ENCODE measurements at places on chromosomes 16 and 17.

GRCh38 chr17:75242461-75243042 lies 18.9 kb downstream of the GGA3 start:
- DNase-seq = no peak

GRCh38 chr16:72884037-72884436 lies 163.9 kb downstream of the ZFHX3 start:
- no peak for DNase-seq

- peak; percentile 41 for DNase-seq
Observed at GRCh38 chr17:1398931-1399678, 917 bp downstream of the YWHAE start.

DNA sequence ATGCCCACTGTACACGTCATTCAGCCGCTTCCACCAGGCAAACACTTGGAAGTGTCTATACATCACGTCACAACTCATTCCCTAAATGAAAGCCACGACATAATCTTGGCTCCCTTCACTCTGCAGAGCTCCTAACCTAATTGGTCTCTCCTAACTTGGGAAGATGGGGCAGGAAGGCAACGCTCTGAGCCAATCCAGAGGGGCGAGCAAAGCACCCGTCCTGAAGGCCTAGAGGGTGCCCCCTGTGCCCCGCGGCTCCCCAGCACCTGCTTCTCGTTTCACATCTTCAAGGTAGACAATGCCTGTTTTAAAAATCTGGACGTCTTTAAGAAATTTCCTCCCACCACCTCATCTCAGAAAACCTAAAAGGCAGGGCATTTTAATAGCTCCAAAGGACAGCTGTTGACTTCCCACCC lies 1.0 kb downstream of the CSNK2A2 start:
- DNase-seq = no peak

- no peak for DNase-seq
Observed at GRCh38 chr16:49341706-49342105, 31.9 kb upstream of the C16orf78 start.

- no peak for DNase-seq
Observed at GRCh38 chr16:82379551-82379950, 209.5 kb upstream of the MPHOSPH6 start.

DNA sequence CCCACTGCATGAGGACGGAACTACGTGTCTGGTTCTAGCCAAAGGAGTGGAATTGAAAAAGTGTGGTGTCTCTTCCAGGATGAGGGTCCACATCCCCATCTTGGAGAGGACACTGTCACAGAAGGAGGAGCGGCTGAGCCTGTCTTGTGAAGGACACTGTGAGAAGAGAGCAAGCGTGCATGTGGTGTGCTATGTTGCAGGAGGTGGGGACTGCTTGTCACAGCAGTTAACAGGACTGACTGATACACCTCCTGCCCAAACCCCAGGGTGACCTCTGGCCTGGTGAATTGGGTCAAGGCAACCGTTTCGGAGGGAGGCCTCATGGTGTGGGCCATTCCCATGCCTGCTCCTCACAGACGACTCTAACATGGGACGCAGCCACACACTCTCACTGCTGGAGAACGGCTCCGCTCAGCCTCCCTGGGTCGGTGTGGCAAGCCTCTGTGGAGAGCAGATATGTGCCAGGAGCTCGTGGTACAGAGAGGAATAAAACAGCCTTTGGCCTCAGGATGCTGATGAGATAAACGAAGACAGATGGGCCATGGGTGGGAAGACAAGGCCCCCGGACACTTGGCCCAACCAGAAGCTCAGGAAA lies 56.4 kb upstream of the RBFOX3 start:
- no peak for DNase-seq

GRCh38 chr17:73634629-73635028 lies 9.6 kb downstream of the SDK2 start:
- no peak for DNase-seq

- no peak for DNase-seq
Observed at GRCh38 chr16:85227946-85228862, 115.9 kb upstream of the CIBAR2 start.

DNA sequence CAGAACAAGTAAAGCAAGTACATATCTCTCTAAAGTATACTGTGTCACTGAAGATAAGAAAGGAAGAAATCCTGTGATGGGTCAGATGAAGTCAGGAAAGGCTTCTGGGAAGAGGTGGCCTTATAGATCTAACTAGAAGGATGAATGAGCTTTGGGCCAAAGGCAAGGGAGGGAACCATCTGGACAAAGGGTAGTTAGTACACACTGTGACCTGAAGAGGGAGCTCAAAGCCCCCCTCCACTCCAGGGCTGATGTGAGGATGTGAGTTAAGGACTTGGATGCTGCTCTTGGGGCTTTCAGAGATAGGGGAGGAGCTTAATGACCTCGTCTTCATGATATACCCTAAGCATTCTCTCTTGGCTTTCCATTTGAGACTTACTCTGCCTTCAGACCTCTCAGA lies 185.3 kb upstream of the CACNG3 start:
- DNase-seq = no peak

- DNase-seq = peak; percentile 43
Observed at GRCh38 chr17:76772842-76773525, 35.1 kb downstream of the MFSD11 start.

DNA sequence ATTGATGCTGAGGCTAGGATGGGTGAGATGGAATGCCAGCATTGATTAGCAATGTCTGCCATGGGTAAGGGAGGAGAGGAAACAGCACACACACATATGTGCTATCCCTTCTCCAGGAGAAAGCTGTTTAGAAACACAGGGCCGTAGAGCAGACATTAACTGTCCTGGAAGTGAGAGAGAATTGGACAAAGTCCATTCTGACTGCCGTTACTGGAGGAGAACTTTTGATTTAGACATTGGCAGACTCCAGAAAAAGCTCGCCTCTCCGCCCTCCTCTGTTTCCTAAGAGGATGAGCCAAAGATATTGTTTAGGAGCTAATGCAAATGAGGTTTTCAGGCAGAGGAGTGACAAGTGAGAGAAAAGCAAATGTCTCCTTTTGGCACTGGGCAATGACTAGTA lies 237.0 kb downstream of the HAPSTR1 start:
- no peak for DNase-seq

DNA sequence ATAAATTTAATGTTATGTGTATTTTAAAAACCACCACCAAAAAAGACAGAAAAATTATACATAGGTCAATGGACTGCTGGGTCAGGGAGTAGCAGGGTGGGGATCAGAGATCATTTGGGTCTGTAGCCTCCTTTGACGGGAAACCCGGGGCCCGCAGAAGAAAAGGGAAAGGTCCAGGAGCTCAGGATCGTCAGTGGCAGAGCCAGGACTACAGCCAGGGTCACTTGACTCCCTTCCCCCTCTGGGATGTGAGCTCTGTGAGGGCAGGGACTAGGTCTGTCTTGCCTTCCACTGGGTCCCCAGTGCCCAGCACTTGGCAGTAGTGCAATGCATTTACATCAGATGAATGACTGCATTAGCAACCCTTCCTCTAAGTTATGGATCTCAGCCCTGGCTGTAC lies 62.1 kb downstream of the TOM1L2 start:
- no peak for DNase-seq

DNA sequence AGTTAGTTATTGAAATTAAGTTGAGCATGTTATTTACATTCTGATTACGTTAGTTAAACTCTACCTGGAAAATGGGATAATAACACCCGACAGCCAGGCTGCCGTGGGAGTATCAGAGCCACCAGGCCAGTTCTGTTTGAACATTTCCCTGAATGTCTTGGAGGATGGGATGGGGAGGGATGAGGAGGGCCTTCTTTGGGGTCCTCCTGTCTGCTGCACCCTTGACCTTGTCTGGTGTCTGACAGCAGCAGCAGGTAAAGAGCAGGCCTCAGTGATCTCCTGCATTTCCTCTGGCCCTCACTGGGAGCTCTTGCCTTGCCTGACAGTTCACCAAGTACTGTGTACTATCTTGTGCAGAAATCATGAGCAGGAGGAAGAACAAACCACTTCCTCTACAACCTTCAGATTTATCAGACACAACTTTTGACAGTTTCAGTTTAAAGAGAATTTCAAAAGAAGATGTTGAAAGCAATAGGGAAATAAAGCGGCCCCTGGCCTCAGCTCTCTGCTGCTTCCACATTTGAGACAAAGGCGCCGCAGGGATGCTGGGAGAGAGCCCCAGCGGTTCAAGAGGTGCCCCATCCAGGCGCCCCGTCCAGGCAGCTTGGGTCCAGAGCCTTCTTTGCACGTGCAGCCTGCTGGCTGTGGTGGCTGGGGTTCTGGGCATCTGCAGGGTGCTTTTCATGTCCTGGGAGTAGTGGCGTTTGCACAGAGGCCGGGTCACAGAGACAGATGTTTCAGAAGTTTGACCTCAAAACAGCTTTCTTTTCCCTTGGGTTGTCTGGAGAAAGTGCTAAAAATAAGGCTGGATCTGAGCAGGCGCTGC lies 25.3 kb downstream of the CMIP start:
- no peak for DNase-seq

Data from stimulated activated CD4-positive, alpha-beta T cell treated with anti-CD3 and anti-CD28 coated beads, Interleukin-2, amount 100 ng/mL, for 4 hours (primary cell).